HT1080 (cell line): ENCODE measurements at places on chromosomes 13 and 19.

GRCh38 chr13:45870232-45870631, 18.7 kb upstream of the SIAH3 start:
- no peak for DNase-seq

GRCh38 chr13:20994441-20994821, 67.0 kb downstream of the LATS2 start:
- no peak for DNase-seq

DNA sequence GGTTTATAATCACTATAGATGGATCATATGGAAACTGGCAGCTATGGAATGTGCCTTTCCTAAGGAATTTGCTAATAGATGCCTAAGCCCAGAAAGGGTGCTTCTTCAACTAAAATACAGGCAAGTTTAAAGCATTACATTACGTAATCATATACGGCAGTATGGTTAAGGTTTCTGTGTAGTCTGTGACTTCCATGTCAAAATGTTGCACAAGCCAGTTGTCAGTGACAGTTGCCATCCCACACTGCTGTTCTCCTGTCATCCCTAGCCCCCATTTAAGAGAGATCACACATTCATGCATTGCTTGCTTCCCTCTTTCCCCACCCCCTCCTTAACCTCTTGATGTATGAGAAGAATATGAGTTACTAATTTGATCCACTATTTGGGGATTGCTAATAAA, 47.3 kb downstream of the BRCA2 start:
- DNase-seq: no peak

DNA sequence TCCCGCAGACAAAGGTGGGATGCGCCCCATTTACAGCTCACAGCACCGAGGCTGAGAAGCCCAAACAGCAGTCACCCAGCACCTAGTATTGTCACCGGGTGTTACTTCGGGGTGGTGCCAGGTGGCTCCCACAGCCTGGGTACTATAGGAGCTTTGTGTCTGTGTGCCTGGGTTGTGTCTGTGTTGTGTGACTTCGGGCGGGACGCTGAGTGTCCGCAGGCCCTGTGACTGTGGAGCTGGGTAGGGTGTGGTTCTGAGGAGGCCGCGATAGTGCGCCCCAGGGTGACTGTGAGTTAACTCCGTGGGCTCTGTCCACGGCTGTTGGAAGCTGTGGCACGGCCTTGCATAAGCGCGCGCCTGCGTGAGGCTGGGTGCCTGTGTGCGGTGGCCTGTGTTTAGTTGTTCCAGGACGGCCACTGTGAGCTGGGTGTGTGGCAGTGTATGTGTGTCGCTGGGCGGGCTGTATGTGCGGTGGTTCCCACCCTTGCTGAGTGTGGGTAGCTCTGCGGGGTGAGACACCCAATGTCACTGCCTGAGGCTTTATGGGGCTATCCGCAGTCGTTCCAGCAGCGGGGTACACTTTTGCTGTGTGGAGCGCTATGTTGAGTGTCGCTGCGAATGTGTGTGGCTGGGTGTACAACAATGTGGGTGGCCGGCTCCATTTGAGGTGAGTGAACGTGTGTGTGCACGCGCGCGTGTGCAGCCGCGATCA, 559 bp upstream of the SSBP4 start:
- no peak for DNase-seq

GRCh38 chr19:2711172-2711874, 8.8 kb upstream of the GNG7 start:
- peak; percentile 43 for DNase-seq

GRCh38 chr19:39428283-39429112, 7.3 kb downstream of the RPS16 start:
- no peak for DNase-seq

- DNase-seq: no peak
Observed at GRCh38 chr19:45472563-45473366, 5.0 kb downstream of the FOSB start.

DNA sequence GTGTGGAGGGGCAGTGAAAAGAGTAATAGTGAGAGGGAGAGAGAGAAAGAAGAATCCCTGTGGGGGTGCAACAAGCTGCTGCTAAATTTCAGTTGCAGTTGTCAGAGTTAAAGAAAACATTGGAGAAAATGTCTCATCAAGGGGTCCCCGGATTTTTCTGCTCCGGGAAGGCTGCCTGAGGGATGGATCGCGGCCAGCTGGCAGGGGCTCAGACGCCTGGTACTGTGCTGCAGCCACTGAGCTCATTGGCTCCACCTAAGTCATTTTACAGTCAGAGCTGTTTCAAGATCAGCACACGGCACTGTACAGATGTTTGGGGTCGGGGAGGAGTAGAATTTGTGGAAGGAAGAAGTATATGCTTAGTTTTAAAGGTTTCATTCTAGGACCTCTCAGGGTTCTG, 106.2 kb downstream of the SHISA2 start:
- peak; percentile 23 for DNase-seq

DNA sequence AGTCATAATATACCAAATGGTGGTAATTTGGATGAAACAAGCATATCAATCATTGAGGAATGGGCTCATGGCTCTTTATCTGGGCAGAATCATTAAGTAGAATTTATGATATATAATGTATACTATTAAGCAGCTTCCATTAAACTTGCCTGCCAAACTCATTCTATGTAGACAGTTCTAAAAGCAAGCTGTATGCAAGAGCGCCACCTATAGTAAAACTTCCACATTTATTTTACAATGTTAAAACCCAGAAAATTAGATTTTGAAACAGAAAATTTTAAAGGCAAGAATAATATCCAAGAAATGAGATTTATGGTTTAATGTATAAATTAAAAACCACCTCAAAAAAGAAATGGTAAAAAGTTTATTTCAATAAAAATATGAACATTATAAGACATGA, 161.5 kb downstream of the MZT1 start:
- DNase-seq: no peak

DNA sequence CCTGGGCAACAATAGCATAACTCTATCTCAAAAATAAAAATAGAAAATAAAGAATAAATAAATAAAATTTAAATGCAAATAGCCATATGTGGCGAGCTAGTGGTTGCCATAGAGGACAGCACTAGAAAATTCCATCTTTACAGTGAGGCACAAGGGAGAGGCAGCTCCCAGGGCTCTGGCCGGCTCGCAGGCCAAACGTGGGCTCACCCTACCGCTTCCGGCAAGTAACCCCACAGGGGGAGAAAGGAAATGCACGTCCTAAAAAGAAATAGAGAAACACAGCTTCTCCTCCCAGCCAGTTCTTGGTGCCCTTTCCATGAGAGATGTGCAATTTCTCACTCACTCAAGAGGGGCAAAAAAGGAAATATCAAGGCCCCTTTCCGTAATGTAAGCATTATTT, 12.4 kb upstream of the GRWD1 start:
- DNase-seq: no peak

DNA sequence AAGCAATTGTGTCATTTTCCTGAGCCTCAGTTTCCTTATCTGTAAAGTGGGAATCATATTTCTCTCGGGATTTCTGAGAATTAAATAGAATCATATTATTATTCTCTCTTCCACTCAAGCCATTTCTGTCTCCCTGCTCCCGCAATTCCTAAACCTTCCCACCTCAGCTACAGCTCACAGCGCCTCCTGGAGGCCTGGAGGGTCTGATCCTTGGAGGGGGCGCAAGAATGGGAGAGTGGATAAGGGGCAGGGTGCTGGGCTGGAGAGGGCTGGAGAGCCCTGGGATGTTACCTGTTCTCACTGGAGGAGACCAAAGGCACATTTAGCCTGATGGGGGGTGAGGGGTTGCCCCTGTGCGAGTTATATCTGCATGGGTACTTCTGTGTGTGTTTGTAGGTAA, 31.1 kb upstream of the CYP2S1 start:
- peak; percentile 30 for DNase-seq

DNA sequence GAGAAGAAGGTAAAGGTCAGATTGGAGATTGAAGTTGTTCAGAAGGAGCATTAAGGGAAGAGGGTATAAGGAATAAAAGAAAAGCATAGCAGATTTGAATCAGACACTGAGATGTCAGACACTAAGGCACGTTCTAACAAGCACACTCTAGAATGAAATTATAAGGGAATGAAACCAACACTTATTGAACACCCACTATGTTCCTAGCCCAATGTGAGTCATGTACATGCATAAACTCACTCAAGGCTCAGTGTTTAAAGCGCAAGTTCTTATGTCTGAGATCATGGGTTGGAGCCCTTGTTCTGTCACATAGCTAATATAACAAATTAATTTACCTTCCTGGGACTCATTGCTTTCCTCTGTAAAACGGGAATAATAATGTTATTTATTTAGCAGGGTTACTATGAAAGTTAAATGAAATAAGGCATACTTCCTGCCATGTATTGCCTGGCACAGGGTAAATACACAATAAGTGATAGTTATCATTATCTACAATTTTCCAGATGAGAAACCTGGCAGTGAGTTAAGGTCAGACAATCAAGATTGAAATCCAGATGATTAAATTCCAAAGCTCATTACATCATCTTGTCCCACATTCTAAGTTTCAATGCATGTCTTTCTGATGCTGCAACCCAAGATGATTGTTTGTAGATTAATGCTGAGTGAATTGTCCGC, 68.3 kb upstream of the DACH1 start:
- no peak for DNase-seq

DNA sequence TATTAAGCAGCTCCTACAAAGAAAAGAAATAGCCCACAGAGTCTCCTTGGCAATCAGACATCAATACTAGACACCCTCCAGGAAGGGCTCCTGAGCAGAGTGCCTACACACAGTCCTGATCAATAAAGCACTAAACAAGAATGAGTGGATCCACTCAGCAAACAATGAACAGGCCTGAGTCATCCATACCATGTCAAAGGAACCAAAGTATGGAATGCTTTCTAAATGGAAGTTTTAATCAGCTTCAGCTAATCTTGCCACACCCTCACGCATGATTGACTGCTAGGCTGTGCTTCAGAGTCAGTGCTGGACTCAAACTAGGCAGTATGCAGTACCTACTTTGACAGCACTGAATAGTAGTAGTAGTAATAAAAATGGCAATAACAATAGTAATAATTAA, 392.7 kb upstream of the HTR2A start:
- peak; percentile 41 for DNase-seq

- no peak for DNase-seq
Observed at GRCh38 chr13:43113603-43114002, 90.2 kb downstream of the DNAJC15 start.

DNA sequence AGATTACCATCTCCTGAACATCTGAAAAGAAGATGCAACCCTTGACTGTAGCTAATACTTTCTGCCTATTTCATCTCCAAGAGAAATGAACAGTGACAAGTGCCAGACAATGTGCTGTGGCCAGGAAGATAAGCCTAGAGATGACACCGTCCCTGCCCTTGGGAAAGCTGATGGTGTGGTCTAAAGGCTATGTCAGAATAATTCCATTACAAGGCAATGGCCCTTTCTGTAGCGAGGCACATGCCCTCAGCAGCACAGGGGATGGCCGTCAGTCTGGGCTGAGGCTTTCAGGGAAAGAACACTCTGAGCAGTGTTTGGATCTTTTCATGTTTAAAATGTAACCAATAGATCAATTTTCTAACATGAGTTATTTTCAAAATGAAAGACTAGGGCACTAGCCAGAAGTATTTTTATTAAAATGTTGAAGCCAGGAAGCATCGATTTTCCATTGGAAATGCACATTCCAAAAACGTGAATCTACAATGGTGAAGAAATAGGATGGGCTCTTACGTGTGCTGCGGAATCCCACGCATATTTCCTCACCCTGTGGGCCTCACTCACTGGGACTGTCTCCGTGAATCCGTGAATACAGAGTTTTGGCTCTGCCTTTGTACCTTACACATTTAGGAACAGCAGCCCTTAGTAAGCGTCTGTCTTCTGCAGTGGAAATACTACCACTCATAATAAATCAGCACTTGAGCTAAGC, 22.0 kb downstream of the COL4A1 start:
- DNase-seq: no peak
